Activated CD8-positive, alpha-beta memory T cell treated with anti-CD3 and anti-CD28 coated beads, Interleukin-2, amount 50 U/mL, for 48 hours (primary cell): ENCODE measurements at places on chromosomes 11 and 22.

DNA sequence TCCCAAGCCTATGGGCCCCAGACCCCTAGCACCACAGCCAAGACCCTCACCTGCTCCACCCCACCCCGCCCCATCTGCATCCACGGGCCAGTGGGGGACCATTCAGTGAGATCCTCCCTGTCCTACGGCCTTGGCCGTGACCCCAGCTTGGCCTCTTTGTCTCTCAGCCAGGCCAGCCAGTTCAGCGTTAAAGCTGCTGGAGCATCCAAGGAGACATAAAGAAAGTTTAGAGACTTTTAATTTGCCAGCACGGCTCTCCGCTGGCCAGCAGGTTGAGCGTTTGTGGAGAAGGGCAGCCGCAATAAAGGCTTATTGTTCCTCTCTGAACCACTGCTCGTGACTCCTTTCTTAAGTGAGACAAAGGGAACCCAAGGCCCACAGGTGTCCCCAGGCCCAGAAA, 49.3 kb upstream of the LMO1 start:
- no peak for DNase-seq

- DNase-seq, result peak; percentile 90
Observed at GRCh38 chr22:26589845-26590736, at the start of gene TPST2. TPST2 (minus strand) TSS chr22:26590132; CDS start chr22:26541630, 48,502 bp downstream.

GRCh38 chr11:57681168-57681567, 13.3 kb downstream of the ZDHHC5 start:
- no peak for DNase-seq

GRCh38 chr11:23099256-23099655, 239.0 kb upstream of the CCDC179 start:
- no peak for DNase-seq

GRCh38 chr11:70135625-70136059, 57.5 kb downstream of the ANO1 start:
- DNase-seq, result no peak

DNA sequence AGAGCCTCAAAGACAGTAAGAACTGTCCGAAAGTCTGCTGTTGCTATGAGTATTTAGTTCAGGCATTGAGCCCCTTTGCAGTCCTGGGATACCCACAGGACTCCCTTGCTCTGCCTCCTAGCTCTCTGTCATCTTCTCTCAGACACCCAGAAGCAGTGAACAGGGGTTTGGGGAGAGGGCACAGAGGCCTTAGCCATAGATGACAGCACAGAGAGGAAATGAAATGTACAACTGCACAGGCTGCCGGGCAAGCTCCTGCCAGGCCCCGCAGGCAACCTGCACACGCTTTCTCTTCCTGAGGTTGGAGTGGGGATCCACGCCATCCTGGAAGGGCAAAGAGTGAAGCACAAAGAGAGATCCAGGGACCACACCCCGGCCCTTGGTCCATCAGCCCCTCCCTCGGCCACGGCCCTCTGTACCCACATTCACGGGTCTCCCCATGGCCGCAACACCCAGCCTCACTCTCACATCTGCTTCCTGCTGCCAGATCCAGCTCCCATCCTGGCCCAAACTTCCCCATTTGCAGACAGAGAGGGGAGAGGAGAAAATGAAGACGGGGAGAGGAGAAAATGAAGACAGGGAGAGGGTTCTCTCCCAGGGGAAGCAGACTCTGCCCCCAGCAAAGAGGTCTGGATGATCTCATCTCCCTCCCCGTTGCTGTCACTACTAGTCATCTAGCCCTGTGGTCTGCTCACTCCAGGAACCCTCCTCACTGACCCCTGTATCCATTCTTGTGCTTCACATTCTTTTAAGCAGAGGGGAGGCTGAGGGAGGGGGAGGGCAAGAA, 40.7 kb downstream of the CD6 start:
- no peak for DNase-seq

DNA sequence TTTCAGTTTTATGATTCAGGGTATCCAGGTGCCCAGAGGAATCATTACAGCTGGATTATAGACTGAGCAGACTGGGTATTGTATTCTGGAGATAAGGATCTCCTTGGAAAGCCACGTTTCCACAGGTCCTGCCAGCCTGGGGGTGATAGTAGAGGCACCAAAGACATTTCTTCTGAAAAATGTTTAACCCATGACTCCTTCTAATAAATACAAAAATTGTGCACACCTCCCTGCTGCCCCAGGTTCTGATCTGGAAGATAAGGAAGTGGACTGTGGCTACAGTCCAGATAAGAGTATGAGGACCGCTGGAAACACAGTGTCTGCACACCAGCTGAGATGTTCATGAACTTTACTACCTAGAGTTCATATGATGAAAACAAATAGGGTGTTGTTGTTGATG, 192.5 kb downstream of the DBX1 start:
- no peak for DNase-seq

DNA sequence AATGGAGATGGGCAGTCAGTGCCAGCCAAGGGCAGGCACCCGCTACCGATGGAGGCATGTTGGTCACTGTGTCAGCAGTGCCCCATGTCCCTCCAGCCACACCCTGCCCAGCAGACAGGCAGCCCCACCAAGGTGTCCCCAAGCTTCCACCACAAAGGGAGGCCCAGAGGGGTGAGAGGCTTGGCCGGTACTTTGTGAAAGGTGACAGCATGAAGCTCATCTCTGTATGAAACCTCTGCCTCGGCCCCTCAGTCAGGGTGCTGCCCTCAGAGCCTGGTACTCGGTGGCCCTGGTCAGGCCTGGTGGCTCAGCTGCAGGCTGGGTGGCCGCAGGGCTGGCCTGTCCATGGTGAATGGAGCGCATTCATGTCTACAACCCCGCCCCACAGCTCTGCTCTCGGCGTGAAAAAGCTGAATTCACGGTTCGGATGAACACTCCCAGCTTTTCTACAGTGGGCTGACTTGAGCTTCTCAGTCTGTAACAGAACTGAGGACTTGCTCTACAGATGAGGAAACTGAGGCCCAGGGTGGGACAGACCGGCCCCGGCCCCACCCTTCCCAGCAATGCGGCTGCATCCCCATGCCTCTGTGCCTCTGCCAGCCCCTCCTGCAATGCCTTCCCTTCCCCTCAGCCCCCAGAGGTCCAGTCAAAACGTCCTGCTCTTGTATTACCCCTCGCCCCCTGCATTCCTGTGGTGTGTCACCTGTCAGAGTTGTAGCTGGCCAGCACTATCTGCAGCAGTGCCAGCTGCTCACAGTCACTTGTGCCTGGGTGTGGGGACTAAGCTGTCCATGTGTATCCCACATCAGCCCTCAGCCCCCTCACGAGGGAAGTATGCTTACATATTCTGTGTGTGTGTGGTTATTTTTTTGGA, 27.7 kb downstream of the RSPH14 start:
- no peak for DNase-seq

DNA sequence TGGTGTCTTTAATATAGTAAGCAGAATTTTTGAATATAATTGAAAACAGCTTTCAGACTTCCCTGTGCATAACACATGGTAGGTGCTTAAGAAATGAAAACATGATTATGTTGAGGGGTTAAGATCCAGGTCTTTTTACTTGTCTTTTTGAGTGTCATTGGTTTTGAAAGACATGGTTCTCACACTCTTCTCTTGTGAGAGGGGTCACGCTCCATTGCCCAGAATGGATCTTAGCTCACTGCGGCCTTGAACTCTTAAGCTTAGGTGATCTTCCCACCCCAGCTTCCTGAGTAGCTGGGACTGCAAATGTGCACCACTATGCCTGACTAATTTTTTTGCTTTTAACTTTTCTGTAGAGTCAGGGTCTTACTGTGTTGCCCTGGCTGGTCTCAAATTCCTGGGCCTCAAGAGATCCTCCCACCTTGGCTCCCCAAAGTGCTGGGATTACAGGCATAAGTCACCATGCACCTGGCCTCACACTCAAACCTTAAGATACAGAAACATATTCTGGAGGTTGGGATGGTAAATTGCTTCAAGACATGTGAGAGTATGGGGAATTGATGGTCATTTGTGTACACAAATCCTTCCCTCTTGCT, 1.4 kb downstream of the SPCS2 start:
- no peak for DNase-seq

DNA sequence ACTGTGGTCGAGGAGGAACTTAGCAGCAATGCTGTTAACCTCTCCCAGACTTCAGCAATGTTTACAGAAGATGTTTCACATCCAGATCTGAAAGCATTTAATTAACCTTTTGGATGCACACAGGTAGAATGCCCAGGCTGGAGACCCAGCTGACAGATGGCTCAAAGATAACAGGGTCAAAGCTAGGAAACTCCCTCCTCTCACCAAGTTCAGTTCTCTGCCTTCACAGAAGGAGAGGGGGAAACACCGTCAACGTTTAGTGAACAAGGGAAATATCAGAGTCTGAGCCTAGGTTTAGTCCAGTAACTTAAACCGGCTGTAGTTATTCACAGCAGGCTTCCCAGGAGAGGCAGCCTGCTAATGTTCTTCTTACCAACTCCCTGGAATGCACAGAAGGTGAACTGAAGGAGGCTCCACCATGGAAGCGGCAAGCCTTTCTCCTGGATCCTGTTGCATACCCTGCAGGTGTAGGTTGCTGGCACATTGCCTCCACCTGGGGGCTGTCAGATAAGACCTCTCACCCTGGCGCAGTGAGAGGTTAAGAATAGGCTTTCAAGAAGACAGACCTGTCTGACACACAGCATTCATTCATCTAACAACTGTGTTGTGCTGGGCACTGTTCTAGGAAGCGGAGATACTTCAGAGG, 23.5 kb upstream of the ANKK1 start:
- no peak for DNase-seq

GRCh38 chr11:64180891-64181290, 5.1 kb upstream of the STIP1 start:
- no peak for DNase-seq
